ENCODE measurements at places on chromosomes 16 and 17. TPM values are rescaled to one million over a fixed set of nuclear protein-coding genes. Genes with fewer than 3 reads are reported as not detected.

DNA sequence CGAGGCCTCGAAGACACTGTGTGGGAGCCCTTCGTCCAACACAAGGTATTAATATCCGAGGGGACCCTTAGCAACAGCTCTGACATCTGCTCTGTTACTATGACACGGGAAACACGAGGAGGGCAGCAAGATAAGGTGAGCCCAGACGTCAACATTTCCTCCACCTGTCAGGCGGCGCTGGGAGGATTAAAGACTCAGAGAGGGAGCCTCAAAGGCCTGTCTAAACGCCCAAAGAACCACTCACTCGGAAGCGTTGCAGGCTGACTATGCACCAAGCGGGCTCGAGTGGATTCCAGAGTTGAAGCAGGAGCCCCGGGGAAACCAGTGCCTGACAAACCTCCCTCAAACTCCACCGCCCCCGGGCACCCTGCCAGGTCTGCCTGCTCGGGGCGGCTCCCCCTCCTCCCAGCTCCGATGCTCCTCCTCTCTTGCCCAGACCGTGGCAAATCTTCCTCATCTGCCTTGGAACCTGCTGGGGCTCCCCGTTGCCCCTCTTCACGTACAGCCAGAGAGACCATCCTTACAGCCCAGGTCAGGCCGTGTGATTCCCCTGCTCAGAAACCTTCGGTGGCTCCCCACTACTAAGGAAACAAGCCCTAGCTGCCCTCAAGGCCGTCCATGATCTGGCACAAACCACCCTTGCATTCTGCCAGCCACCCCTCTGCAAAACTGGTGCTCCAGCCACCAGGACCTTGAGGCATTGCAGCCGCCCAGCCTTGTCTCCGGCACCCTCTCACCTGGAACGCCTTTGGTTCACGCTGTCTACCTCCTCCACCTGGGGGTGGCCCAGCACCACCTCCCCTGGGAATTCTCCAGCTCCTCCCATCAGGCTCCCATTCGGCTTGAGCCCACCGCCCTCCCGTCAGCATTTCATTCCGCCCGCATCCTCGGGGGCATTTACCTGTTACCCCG is 16.2 kb downstream of the RPH3AL start:
- DNase-seq = no peak

Gene IRX5
- total RNA-seq = 0.38 TPM

Gene LPCAT2
- total RNA-seq = 1.3 TPM

GRCh38 chr16:80065541-80065940 is 465.0 kb upstream of the MAF start:
- DNase-seq = no peak

- no peak for DNase-seq
These were observed 53.5 kb downstream of the STX8 start for GRCh38 chr17:9522074-9522473.

Gene CISD3
- total RNA-seq = 42.8 TPM

All from activated CD4-positive, alpha-beta memory T cell treated with anti-CD3 and anti-CD28 coated beads, Interleukin-2, amount 10 ng/mL, durations not matched to agents 7 days and 5 days (primary cell).